CD4-positive, alpha-beta T cell treated with Interleukin-6 for 4 hours (primary cell): ENCODE measurements at places on chromosomes 6 and 20.

- DNase-seq, result peak; percentile 44
Measured at GRCh38 chr6:132813173-132813856, 1.1 kb upstream of the RPS12 start.

DNA sequence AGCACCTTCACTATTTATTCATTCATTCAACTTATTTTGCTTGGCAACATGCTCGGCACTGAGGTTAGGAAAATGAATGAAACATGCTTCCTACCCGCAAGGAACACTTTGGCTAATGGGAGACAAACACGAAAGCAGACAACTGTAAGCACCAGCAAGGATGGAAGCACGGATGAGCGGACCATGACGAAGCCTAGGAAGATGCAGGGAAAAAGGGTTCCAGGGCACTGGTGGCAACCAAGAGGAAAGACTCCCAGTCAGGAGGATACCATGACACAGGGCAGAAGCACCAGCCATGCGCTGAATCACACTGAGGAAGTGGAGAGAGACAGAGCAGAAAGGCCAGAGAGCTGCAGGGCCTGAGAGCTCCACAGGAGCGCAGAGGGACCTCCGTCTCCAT, 9.8 kb downstream of the PDE10A start:
- DNase-seq, result no peak

GRCh38 chr6:71289802-71290175, 1.2 kb downstream of the OGFRL1 start:
- no peak for DNase-seq

DNA sequence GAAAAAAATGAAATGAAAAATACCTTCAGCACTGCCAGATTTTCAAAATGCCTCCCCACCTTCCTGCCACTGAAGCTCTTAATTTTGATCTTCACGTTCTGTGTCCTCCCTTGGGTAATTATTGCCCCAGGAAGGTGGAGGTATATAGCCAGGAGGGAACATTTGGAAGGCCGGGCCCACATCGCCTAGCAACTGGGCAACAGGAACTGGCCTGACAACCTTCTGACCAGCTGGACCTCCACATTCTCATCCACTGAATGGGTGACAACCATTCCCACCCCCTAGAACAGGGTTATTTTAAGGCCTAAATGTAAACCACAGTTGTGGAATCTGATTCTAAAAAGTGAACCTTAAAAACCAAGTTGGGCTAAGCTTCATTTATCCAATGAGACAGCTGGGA, 3.2 kb downstream of the RRBP1 start:
- no peak for DNase-seq

DNA sequence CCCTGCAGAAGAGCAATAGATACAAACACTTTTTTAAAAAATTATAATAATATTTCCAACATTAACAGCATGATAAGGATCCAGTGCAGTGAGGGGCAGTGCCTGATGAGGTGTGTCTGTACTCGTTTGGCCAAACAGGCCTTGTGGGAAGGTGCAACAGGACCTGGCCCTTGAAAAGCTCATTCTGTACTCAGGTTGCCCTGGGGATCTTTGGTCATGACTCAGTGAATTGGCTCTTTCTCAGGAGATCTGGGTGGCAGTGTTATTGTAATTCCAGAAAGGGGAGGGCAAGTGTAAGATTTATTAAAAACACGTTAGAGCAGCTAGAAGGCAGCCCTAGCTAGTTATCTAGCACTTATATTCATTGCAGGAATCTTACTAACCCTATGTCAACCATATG, 2.9 kb upstream of the SPINT3 start:
- DNase-seq, result no peak

DNA sequence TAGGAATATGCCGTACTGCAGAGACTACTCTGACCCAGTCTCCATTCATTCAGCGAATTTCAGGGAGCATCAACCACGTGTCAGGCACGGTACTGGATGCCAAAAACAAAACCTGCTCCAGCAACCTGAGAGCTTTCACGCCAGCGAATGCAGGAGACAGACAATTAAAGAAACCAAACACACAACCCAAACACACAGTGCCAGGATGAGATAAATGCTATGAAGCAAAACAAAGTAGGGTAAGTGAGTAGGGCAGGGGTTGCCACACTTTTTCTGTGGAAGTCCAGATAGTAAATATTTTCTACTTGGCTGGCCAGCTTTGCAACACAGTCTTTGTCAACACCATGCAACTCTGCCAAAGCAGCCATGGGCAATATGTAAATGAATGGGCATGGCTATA, 10.0 kb downstream of the MOCS1 start:
- DNase-seq, result no peak

DNA sequence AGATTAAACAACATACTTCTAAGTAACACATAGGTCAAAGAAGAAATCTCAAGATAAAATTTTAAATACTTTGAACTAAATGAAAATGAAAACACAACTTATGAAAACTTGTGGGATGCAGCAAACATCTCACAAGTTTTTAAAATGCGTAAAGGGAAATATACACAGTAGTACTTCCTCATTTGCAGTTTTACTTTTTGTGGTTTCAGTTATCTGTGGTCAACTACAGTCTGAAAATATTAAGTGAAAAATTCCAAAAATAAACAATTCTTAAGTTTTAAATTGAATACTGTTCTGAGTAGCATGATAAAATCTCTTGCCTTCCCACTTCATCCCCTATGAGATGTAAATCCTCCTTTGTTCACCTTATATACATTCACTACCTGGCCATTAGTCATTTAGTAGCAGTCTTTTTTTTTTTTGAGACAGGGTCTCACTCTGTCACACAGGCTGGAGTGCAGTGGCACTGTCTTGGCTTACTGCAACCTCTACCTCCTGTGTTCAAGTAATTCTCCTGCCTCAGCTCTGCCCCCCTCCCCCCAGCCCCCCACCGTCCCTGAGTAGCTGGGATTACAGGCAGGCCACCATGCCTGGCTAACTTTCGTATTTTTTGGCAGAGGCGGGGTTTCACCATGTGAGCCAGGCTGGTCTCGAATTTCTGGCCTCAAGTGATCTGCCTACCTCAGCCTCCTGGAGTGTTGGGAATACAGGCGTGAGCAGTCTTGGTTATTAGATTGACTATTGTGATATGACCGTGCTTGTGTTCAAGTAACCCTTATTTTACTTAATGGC, 154.6 kb upstream of the AHI1 start:
- DNase-seq, result no peak

DNA sequence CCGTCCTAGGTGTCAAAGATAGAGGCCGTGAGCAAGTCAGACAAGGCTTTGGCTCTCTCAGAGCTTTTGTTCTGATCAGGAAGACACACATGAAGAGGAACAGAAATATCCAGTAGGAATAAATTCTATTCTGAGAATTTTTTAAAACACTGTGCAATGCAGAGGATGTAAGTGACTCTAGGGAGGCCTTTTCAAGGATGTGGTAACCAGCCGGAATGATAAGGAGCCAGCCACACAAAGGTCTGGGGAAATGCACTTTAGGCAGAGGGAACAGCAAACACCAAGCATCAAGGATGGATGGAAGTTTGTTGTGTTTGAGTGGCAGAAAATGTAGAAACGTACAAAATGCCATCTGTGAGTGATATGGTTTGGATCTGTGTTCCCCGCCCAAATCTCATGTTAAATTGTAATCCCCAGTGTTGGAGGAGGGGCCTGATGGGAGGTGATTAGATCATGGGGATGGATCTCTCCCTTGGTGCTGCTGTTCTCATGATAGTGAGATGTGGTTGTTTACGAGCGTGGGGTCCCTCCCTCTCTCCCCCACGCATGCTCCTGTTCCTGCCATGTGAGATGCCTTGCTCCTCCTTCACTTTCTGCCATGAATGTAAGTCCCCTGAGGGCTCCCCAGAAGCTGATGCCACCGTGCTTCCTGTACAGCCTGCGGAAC, 93.6 kb upstream of the CDYL start:
- no peak for DNase-seq

DNA sequence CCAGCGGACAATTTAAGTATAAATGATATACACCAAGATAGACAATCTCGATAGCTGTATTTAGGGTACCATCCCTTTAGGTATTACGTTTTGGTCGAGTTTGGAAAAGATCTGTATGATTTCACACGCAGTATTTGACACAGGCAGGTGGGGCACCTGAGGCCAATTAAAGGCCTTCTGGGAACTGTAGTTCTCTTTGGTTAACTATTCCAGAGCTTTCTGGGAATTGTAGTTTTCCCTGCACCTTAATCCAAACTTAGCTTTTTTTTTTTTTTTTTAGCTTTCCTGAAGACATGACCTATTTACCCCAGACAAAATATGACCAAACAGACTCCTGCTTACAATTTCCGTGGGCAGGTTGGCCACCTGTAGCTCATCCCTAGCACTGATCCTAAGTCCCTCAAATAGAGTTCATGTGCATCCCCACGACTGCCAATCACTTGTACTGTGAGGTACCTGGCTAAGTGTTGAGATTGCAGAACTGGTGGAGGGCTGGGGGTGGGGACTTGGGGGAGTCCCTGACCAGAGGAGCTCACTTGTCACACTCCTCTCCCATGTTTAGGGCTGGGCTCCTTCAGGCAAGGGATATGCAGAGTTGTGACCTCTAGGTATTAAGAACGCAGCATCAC, 999 bp upstream of the EHMT2 start:
- peak; percentile 52 for DNase-seq
